Myocyte (in vitro differentiated cells): ENCODE measurements at places on chromosomes 1 and 21. TPM values are rescaled to one million over a fixed set of nuclear protein-coding genes. Genes with fewer than 3 reads are reported as not detected.

DNA sequence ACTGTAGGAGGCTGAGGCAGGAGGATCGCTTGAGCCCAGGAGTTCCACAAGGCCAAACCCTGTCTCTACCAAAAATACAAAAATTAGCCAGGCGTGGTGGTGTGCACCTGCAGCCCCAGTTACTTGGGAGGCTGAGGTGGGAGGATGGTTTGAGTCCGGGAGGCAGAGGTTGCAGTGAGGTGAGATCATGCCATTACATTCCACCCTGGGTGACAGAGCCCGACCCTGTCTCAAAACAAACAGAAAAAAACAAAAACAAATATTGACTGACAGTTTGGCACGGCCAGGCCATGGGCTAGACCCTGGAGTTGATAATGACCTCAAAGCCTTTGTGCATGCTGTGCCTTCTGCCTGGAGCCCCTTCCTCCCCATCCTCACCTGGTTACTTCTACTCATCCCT is 19.2 kb upstream of the RSPO1 start:
- DNase-seq: no peak

Gene SPATA45
- not detected in 2 replicates for total RNA-seq

DNA sequence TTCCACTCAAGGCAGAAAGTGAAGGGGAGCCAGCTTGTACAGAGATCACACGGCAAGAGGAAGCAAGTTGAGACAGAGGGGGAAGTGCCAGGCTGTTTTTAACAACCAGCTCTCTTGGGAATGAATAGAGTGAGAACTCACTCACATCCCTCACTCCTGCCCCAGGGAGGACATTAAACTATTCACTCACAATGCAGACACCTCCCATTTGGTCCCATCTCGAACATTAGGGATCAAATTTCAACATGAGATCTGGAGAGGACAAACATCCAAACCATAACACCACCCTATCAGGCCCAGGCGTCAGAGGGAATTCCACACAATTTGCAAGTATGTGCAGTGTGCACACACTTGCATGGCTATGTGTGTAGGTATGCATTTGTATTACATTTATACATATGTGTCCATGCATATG is 62.7 kb downstream of the DMAP1 start:
- peak; percentile 34 for DNase-seq

DNA sequence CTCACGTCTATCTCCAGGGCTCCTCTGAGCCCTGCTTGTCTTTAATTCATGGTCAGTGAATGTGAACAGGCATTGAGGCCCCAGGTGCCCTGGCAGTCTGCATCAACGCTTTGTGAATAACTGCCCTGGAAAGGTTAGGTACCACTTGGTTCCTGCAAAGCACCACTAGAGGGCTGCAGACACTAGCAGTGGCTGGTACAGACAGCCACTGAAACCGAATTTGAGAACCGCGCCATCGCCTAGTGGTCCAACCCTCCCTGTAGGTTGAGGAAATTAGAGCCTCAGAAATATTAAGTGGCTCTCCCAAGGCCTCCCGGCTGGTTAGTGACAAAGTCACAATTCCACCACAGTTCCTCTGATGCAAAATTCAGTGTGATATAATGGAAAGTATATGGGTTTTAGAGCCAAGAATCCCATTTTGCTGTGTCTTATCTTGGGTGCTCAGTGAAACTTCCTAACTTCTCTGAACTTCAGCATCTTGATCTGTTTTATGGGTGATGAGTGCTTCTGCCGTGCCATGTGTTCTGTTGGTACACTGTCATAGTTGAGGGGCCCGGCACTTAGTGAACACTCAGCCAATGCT is 46.2 kb upstream of the BCL9 start:
- peak; percentile 71 for DNase-seq

GRCh38 chr1:103129796-103130195 is 21.5 kb upstream of the COL11A1 start:
- no peak for DNase-seq

- DNase-seq: peak; percentile 31
Measured at GRCh38 chr1:205144751-205145150, 23.0 kb upstream of the RBBP5 start.

DNA sequence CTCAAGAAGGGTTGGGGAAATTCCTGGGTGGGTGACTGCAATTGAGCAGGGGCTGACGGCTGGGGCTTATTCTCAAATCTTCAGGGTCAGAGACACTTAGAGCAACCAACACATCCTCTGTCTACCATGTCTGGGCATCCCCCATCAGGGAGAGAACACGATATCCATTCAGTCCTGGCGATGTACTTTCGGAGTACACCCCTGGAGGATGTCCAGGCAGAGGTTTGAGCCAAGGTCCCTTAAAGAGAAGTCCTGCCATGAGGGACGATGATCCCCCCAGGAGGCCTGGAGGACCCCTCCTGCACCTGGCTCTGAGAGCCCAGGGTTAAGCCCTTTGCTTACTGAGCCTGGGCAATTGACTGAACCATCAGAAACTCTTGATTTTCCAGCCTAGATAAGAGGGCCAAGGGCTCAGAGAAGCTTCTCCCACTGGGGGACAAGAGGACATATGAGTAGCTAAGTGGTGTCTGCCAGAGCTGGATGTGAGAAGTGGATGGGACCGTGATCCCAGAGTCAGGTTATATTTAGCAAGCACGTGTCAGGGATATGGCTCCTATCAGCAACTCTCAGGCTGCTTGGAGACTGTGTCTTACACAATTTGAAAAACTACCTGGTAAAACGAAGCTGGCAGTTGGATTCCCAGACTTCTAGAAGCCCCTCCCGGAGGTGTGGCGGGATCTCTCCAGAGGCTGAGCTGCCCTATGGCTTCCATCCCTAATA is 253.3 kb upstream of the VAMP3 start:
- peak; percentile 59 for DNase-seq

GRCh38 chr1:53954128-53954527 is 8.0 kb downstream of the LRRC42 start:
- DNase-seq: no peak

Gene FABP3
- 380 and 601 TPM in 2 replicates for total RNA-seq

GRCh38 chr1:203306965-203307541 is 1.7 kb downstream of the BTG2 start:
- peak; percentile 73 for DNase-seq

DNA sequence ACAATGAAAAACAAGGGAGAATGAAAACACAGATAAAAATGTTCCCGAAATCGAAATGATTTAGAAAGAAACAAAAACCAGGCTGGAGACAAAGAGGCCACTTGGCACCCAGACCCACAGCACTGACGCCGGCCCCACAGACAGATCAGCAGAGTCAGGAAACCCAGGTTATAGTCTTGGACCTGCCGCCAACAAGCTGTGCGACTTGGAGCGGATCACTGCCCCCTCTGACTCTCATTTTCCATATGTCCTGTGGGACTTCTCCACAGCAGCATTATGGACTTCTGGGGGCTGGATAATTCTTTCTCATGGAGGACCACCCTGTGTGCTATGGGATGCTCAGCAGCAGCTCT is 72.4 kb downstream of the MATN1 start:
- DNase-seq: no peak

Gene FCMR
- not detected in 2 replicates for total RNA-seq

- no peak for DNase-seq
Measured at GRCh38 chr1:174535207-174535606, 87.4 kb downstream of the GPR52 start.

Gene S100A12
- total RNA-seq: not detected in 2 replicates

Gene CASQ2
- 247 and 330 TPM in 2 replicates for total RNA-seq

Gene TARDBP
- total RNA-seq: 60.0 and 66.5 TPM in 2 replicates

GRCh38 chr1:167043752-167044488 is 46.3 kb downstream of the GPA33 start:
- DNase-seq: peak; percentile 45

GRCh38 chr1:2821373-2821955 is 20.0 kb upstream of the TTC34 start:
- DNase-seq: no peak

Gene TXNIP
- 260 and 398 TPM in 2 replicates for total RNA-seq
